ENCODE measurements at places on chromosomes 1 and 21.

DNA sequence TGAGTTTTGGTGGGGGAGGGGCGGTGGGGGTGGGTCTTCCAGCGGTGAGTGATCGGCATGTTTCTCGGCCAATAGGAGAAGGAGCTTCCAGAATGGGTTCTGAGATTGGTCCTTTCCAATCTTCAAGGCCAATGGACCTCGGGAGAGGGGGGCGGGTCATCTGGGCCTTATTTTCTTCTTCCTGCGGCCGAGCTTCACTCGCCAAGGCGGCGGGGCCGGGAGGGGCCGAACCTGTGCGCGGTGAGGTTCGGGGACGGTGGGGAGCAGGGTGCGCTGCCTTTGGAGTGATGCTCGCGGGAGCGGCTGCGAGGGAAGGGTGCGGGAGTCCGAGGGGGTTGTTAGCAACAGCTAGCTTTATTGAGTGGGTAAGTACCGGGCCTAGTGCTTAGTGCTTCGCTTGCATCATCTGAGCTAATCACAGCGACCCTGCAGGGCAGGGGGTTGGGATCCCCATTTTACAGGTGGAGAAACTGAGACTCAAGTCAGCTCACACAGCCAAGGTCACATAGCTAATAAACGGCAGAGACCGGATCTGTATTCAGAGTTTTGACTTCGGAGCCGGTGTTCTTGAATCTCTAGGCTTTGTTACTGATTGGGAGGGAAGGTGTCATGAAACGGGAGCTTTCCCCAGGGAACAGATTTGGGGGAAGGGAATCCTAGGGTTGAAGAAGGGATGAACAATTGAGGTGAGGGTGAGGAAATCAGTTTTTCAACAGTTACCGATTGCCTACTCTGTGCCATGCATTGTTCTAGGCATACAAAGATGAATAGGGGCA is 549 bp downstream of the KDM4A start:
- DNase-seq = peak; percentile 92

DNA sequence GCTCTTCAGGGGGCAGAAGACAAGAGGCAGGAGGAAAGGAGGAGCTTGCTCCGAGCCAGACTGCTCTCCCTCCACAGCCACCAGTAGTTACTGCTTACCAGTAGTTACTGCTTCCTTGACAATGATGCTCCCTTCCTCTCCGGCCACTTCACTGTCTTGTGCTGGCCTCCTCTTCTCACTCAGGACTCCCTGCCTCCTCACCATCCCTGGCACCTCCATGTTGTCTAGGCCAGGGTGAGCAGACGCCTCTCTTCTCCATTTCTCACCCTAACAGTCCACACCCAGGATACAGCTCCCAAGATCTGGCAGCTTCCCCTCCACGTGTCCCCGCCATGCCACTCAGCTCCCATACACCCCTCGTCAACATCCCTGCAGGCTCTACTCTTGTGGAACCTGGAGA is 82.4 kb upstream of the TLR5 start:
- DNase-seq = no peak

DNA sequence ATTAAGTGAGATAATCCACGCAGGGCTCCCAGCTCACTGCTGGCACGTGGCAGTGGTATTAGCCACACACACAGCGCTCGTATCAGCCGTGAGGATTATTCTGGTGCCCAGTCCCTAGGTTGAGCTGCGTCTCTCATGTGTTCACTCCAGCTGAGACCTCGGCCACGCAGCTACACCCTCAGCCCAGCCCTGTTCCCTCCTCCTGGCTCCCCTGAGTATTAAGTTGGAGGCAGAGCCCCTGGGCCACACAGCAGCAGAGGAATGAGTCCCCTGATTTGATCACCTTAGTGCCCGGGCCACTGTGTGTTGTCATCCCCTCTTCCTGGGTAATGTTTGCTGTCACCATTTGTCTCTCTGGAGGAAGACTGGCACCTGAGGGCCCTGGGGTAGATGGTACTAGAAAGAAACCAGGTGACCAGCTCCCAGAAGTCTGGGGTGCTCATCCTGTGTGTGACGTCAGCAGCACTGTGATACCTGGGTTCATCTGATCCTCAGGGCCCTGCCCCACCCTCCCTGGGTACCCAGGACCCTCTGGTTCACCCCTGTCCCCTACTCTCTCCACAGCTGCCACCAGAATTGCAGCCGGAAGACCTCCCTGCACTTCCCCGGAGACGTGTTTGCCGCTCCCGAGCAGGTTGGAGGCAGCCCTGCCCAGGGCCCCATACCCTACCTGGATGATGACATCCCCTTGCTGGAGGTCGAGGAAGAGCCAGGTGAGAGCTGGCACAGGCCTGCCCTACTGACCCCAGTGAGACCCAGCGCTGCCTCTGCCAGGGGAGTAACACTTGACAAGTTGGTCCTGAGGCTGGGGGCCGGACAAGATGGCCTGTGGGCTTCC is 40.1 kb downstream of the DISP3 start:
- DNase-seq = no peak

GRCh38 chr1:230365723-230366307 is 60.3 kb downstream of the PGBD5 start:
- DNase-seq = no peak

- DNase-seq = no peak
Observed at GRCh38 chr1:216020743-216021345, 402.4 kb downstream of the USH2A start.

DNA sequence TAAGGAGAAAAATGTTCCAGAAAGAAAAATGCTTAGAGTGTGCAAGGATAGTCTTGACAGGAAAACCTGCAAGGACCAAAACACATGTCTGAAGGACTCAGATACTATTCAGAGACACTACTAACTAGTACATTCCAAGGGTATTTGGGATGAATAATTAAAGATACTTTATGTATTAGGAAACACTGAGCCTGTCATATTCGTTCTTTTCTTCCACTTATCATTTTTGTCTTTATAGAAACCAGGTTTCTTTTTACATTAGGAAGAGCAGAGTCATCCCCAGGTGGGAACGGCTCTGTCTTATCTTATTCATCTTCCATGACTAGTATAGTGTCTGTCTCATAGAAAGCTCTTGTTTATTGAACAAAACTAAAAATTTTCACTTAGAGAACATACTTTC is 296.2 kb upstream of the ESRRG start:
- DNase-seq = no peak

GRCh38 chr1:29767088-29767685 is 530.9 kb downstream of the PTPRU start:
- DNase-seq = no peak

- no peak for DNase-seq
Observed at GRCh38 chr1:185440877-185441276, 123.8 kb upstream of the IVNS1ABP start.

DNA sequence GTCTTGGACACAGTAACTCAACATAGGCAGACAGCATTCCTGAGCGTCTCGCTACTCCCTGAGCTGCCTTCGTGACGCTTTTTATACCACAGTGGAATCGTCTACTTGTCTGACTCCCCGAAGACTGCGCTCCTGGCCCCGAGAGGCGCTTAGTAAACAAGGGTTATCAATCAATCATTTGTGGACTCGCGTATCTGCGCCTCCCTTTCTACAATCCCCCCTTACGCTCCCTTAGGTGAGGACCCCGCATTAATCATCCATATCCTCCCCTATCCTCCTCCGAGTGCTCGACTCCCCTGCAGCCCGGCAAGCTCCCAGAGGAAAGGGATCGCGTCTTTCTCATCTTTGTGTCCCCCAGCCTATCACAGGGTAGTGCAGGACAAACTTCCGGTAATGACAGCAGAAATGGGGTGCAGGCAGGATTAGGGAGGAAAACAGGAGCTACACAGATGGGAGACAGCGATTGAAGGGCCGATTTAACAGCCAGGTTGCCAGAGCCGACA is 522 bp downstream of the TMEM59 start:
- DNase-seq = no peak

DNA sequence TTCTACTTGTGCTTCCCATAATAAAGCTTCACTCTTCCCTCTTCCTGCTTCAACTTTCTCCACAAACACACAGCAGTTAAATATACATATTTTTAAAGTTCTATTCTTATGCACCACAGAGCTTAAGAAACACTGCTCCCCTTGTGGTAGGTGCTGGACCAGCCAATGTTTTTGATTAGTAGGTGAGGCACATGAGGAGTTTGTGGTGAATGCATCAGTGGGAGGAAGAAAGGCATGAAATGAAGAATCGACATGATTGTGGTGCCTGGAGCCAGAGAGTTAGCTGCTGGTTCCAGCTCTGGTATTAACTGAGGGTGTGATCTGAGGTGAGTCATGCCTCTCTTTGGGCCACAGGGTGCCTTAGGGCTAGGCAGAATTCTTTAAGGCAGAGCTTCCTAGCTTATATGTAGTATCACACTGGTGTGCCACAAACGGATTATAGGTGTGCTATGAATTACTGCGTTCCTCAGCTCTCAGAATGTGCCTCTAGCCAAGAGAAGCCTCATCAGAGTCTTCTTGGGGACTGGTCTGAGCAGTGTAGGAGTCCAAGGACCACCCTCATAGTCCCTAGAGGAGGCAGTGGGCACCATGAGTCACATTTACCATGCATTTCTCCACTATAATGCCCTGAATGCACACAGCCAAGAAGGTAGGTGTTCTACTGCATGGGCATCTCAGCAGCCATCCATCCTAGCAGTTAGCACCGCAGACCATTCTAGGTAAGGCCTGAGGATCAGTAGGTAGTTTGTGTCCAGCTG is 97.4 kb upstream of the SGIP1 start:
- DNase-seq = no peak

GRCh38 chr21:40507978-40508377 is 339.0 kb downstream of the DSCAM start:
- no peak for DNase-seq

DNA sequence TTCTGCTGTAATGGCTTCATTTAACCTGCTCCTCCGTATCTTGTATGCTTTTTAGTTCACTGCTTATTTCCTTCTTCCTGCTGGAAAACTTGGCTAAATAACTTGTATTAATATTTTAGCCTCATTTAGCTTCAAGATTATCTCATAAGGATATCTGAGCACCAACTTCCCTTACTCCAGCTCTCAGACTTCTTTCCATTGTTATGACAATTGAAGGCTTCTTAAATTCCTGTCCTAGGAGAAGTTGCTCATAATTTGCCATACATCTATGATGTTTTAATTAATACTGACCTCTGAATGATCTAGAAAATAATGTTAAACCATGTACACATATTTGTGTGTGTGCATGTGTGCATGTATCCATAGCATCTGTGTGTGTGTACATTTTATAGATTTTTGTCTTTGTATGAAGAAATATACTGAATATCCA is 1524.4 kb upstream of the TPTE start:
- no peak for DNase-seq

GRCh38 chr1:87963556-87963955 is 634.9 kb downstream of the LMO4 start:
- no peak for DNase-seq

- DNase-seq = no peak
Observed at GRCh38 chr1:114715952-114716303, 643 bp downstream of the NRAS start.

DNA sequence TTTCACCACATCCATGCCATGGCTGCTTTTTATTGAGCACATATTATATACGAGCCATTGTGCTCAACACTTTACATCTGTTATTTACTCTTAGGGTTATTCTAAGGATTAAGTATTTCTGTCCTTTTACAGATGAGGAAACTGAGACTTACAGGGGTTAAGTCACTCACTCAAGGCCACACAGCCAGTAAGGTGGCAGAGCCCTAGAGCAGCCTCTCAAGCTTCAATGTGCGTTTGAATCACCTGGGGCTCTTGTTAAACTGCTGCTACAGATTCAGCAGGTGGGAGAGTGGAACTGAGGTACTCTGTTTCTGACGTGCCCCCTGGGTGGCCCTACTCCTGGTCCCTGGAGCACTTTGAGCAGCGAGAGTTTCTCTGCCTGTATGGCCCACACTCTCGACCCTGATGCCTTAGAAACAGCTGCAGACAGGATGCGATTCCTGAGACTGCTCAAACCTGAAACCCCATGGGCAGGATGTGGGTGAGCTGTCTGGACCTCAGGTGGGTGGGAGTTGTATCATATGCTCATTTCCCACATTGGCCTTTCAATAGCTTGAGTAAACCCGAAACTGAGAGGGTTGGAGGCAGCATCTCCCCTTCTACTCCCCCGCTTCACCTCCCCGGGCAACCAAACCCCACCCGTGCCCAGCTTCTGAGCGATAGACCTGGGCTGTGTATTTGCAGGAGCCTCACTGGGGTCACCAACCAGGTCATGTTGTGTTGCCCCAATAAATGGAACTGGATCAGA is 59.3 kb downstream of the MAN1C1 start:
- DNase-seq = no peak

- DNase-seq = no peak
Observed at GRCh38 chr1:218330043-218330623, 15.0 kb upstream of the TGFB2 start.

- no peak for DNase-seq
Observed at GRCh38 chr1:160342526-160342925, 524 bp downstream of the COPA start.

- DNase-seq = no peak
Observed at GRCh38 chr1:23792151-23792945, 1.4 kb downstream of the LYPLA2 start.

GRCh38 chr1:24199291-24199900 is 12.3 kb upstream of the IFNLR1 start:
- DNase-seq = peak; percentile 87

DNA sequence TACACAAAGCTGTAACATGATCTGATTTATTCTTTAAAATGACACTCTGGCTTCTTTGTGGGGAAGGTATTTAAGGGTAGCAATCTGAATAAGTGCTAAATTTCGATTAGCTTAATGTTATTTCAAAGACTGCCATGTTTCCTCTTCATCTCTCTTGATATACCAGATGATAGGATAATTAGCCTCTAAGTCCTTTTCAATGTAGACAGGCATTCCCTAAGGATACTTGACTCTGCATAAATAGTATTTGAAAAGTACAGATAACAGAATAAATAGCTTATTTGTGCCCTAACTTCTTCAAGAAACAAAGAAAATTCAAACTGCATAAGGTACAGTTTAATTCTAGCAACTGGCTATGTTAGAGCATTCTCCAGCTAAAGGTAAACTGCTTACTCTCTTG is 46.2 kb downstream of the ARHGAP29 start:
- no peak for DNase-seq

- DNase-seq = no peak
Observed at GRCh38 chr1:164774413-164774812, 215.4 kb downstream of the PBX1 start.

GRCh38 chr1:166692346-166692745 is 146.9 kb upstream of the POGK start:
- no peak for DNase-seq

GRCh38 chr1:11539850-11540772 is 61.2 kb downstream of the DISP3 start:
- DNase-seq = no peak

- no peak for DNase-seq
Observed at GRCh38 chr1:92951141-92951582, 10.1 kb downstream of the DIPK1A start.
